ENCODE measurements at places on chromosomes 4 and X.

GRCh38 chr4:4364486-4365208 lies 22.3 kb upstream of the NSG1 start:
- no peak for DNase-seq

- no peak for DNase-seq
These were observed 505.6 kb downstream of the RAPGEF2 start for GRCh38 chr4:159608436-159608835.

DNA sequence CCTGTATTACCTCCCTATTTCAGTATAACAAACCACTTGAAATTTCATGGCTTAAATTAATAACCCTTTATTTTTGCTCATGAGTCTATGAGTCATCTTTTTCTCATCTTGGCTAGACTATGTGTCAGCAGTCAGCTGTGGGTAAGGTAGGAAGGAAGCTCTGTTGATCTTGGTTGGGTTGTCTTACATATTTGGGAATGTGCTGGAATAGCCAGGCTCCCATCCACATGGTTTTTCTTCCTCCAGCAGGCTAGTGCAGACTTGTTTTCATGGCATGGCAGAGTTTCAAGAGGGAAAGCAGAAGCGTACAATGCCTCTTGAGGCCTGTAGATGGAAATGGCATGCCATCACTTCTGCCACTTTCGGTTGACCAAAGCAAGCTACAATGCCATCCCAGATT lies 89.7 kb downstream of the LINC00632 start:
- no peak for DNase-seq

- DNase-seq: no peak
These were observed 121.1 kb upstream of the TEX13C start for GRCh38 chrX:125198546-125198945.

GRCh38 chrX:9465380-9466123 lies 694 bp downstream of the TBL1X start:
- DNase-seq: no peak

DNA sequence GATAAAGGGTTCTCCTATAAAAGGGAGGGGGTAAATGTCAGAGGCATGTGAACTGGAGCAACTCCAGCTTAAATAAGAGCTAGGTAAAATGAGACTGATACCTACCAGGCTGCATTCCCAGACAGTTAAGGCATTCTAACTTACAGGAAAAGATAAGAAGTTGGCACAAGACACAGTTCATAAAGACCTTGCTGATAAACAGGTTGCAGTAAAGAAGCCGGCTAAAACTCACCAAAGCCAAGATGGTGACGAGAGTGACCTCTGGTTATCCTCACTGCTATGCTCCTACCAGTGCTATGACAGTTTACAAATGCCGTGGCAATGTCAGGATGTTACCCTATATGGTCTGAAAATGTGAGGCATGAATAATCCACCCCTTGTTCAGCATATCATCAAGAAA lies 13.1 kb upstream of the SULT1B1 start:
- DNase-seq: no peak

DNA sequence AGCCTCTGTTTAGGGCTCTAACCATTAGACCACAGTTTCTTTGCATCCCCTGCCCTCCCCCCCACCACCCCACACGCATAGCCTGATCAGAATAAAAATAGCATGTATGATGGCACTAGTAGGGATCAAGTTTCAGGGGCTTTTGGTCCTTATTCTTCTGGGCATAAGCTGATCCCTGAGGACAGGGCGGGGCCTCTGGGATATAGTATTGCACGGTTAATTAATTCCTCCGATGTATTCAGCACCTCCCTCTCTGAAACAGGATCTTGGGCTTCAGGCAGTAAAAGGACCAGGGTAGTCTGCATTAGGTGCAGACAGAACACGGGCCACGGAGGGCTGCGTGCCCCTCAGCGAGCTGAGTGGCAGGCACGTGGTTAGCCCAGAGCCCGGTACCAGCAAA lies 57.1 kb downstream of the ELF4 start:
- DNase-seq: no peak

DNA sequence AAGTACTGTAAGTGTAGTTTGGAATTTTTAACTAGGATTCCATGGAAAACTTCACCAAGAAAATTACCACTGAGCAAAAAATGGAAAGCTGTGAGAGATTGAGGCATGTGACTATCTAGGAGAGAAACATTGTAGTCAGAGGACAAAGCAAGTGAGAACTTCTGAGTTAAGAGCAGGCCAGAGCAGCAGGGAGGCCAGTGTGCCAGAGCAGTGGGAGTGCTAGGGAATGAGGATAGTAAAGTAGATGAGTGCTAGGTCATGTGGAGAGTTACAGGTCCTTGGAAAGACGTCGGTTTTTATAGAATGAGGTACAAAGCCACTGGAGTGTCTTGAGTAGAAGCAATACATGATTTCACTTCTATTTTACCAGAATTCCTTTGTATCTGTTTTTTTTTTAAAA lies 52.7 kb upstream of the FAT4 start:
- DNase-seq: no peak

- no peak for DNase-seq
These were observed 80.4 kb downstream of the WFS1 start for GRCh38 chr4:6349896-6350603.

GRCh38 chr4:172962564-172963353 lies 205.9 kb upstream of the GALNT7 start:
- DNase-seq: no peak

- DNase-seq: no peak
These were observed 192.5 kb upstream of the ADAMTS3 start for GRCh38 chr4:72761368-72762038.

GRCh38 chrX:1496076-1496475 lies 40.9 kb downstream of the P2RY8 start:
- no peak for DNase-seq

GRCh38 chr4:122710434-122711308 lies 21.8 kb upstream of the BBS12 start:
- DNase-seq: no peak

GRCh38 chr4:8201321-8201781 lies 2.3 kb downstream of the SH3TC1 start:
- DNase-seq: no peak

DNA sequence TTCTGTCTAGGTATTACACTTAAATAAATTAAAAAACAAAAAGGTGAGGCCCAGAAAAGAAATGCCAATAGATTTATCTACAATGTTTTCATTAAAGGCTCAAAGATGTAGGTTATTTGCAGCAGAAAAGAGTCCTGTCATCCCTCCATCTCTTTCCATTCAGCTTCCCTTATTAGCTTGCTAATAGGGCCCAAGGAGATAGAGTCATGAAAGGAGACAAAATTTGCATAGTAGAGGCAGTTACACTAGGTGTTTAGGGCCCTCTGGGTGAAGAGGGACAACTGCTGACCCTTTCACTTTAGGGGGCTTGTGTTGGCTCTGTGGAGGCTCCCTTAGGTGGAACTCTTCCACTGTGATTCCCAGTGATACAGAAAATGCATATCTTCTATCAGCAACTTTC lies 58.4 kb upstream of the TACR3 start:
- no peak for DNase-seq
